ENCODE measurements at places on chromosomes 2 and 18.

DNA sequence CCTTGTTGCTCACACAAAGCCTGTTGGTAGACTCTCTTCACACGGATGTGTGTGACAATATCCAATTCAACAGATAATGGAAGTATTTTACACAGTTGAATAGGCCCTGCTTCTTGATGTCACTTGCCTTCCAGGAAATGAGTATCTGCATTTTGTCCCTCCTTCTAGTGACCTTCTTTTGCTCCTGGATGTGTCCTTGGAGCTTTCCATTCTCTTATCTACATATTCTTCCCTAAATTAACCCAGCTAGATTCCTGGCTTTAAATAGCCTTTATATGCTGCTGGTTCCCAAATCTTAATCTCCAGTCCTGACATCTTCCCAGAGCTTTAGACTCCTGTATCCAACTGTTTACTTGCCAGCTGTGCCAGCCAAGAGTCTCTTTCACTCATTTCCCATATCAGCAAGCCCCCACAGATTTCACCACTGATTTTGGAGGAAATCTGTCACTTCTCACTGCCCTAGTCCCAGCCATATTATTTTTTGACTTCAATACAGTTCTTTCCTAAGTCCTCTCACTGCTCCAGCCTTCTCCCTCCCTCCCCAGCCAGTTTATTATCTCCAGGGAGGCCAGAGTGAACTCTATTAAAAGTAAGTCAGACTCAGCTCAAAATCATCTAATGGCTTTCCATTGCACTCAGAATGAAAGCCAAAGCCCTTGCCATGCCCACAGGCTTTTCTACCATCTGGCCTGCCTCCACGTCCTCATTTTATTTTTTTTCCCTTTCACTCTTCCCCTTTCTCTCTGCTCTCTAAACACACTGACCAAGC, 170.0 kb downstream of the PDE11A start:
- no peak for DNase-seq

- no peak for DNase-seq
These were observed 138.6 kb upstream of the SCN7A start for GRCh38 chr2:166632616-166633015.

- peak; percentile 70 for DNase-seq
These were observed 113.9 kb downstream of the CCDC74A start for GRCh38 chr2:131641414-131642206.

DNA sequence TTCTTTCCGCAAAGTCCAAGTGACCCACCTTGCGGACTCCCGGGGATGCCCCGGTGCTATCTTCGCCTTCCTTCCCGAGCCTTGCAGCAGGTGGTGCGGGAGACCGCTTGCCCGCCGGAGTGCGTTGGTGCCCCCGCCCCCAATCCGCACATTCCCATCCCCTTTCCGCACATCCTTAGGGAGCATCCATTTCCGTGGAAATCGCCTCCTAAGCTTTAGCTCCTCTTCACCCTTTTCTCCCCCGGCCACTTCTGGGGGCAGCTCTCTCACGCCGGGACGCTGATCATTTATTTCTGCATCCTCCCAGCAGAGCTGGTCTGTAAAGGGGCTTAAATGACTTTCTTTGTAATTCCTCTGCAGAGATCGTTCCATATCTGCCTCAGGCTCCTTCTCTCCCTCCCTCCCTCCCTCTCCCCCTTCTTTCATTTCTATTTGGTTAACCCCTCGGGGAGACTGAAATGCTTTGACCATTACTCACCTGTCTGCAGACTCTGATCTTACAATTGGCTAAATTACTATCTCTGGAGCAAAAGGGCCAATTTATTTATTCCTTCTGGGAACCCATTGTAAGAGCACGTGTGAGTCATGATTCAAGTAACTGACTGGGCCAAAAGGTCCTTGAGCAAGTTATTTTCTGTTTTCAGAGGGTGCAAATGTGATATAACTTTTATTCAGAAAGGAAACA, 1.3 kb upstream of the LYPD1 start:
- DNase-seq = no peak

- no peak for DNase-seq
These were observed 654.3 kb downstream of the LRRTM4 start for GRCh38 chr2:76867854-76868253.

- no peak for DNase-seq
These were observed 1.1 kb downstream of the MAP4K3 start for GRCh38 chr2:39435741-39436591.

DNA sequence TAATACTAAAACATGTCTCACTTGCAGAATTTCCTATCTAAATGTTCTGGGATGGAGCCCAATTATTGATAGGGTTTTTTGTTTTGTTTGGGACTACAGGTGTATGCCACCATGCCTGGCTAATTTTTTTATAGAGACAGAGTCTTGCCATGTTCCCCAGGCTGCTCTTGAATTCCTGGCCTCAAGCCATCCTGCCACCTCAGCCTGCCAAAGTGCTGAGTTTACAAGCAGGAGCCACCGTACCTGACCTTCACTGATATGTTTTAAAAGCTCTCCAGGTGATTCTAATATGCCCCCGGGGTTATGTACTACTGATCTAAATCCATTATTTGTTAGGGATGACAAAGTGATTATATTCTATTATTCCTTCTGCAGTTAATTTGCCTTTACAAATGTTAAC, 2.2 kb downstream of the ELAC1 start:
- no peak for DNase-seq

- no peak for DNase-seq
These were observed 7.3 kb upstream of the ATRAID start for GRCh38 chr2:27204566-27204965.

- DNase-seq = no peak
These were observed 47.5 kb upstream of the LYPD6B start for GRCh38 chr2:148990968-148991367.

DNA sequence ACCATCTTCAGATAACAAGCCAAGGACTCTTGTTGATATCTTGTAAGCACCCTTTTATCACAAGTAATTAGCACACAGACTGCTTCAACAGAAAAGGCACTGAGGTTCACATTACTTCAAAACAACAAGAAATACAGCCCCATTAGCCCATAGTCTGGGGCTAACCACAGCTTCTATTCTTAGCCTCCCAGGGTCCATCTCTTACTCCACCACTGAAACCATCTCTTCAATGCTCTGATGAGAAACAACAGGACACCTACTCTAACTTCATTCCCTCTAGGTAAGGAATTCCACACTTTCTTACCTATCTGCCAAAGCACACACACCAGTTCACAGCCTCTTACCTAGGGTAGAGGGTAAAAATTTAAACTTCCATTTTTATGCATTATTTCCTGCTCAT, 26.4 kb upstream of the CYTIP start:
- no peak for DNase-seq

DNA sequence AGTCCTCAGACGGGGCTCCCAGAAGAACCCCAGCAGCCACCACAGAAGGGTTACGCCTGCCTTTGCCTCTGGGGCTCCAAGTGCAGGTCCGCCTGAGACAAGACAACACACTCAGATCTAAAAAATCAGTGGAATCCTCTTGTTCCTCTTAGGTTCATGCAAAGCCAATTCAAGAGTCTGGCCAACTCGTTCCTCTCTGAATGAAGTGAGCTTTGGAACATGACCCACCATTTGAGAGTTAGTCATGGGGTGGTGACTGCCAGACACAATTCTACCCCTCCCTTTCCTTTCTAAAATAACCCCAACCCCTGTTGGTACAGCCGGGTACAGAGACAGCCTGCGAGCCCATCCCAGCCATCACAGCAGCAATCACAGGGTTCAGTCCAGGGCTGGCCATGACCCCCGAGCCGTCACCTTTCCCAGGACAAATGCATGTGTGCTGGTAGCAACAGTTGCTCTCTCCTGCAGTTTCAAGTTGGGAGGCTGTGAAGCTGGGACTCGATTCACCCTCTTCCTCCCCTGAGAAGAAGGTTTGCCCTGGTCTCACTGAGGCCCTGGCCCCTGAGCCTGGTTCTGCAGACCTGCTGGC, 183.1 kb upstream of the SH3BP4 start:
- no peak for DNase-seq

All from HL-60 (cell line).